Suprapubic skin (tissue), 4 donors: ENCODE measurements at places on chromosomes 2 and 18. TPM values are rescaled to one million over a fixed set of nuclear protein-coding genes. Genes with fewer than 3 reads are reported as not detected.

DNA sequence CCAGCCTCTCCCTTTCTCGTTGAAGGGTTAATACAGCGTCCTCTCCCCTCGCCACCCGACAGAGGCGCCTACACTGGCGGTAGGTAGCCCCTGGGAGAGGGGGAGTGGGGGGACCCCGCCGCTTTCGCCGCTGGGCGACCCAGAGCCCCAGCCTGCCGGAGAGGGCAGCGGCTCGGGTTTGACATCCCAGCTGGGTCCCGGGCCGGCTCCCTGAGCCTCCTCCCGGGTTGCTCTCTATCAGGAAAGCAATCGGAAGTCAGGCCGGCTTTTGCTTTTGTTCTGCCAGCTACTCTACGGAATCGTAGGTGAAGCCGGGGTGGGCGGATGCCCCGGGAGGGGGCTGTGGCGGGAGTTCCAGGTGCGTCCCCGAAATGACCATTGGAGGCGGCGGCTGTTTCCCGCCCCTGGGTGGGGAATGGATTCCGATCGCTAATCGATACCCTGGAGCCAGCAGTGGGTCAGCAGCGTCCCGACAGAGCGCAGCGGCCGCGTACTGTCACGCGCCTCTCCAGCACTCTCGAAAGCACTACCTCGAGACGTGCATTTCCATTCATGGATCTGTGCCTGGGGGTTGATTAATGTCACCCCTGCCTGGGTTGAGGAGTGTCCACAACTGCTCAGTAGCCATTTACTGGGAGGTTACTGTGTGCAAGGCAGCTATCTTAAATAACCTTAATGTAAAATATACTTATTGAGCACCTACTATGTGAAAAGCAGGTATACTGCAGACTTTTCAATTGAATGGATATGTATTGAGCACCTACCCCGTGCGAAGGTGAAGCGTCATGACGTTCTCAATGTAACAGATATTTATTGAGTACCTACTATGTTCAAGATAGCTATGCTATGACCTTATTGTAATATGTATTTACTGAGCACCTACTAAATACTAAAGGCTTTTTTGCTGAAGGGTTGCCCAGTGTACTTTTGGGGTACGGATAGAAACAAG lies 1.1 kb downstream of the MAPK4 start:
- DNase-seq: peak; percentile 60

Gene TWIST2
- total RNA-seq: 35.1 TPM

DNA sequence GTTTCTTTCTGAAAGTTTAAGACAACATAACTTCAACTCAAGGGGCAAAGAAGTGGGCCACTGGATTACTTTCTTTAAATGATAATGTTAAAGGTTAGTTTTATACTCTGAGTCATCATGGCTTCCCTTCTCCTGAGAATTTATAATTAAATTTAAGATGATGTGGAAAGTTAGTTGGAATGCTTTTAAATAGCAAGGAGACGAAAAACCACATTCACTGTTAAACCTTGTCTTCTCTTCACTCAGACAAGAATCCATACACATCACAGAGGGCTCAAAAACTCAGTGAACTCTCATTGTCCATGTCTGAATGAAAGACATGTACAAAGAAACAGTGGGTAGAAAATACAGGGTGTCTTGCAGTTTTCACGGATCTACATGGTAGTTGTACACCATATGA lies 65.6 kb downstream of the COL5A2 start:
- DNase-seq: no peak

GRCh38 chr2:68245066-68245465 lies 7.3 kb downstream of the PPP3R1 start:
- DNase-seq: no peak

DNA sequence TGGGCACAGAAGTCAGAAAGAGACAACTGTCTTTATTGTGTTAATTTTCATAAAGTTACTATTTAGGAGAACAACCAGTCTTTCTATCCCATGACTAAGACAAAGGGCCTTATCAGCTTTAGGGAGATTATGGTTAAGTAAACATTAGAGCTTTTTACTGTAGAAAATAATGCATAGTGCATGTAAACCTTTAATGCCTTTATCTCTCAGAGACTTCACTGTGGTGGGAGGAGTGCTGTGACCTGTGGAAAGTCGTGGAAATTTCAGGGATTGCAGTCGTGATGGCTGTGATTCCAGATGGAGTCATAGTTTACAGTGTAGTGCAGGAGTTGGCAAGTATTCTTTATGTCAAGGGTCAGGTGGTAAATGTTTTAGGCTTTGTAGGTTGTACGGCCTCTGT lies 15.8 kb downstream of the ZNF236 start:
- DNase-seq: no peak

DNA sequence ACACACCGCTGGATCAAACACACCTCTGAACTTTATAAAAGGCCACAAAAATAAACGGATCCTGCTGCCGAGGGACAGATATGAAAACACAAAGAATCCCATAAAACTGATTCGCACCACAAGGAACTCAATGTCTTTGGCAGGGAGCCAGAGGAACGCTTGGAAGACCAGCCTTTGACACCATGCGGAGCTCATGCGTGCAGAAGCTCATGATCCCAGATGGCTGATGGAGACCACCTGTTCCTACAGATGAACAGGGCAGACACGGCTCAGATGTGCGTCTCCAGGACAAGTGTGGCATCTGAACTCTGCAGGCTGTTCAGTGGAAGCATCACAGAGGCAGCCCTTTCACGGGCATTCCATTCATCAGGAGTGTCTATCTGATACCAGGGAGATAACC lies 24.9 kb downstream of the COPS9 start:
- DNase-seq: no peak
